GM23338 (cell line): ENCODE measurements at places on chromosomes 2 and 18.

- no peak for DNase-seq
These were observed 781.3 kb upstream of the NRXN1 start for GRCh38 chr2:51813247-51813646.

DNA sequence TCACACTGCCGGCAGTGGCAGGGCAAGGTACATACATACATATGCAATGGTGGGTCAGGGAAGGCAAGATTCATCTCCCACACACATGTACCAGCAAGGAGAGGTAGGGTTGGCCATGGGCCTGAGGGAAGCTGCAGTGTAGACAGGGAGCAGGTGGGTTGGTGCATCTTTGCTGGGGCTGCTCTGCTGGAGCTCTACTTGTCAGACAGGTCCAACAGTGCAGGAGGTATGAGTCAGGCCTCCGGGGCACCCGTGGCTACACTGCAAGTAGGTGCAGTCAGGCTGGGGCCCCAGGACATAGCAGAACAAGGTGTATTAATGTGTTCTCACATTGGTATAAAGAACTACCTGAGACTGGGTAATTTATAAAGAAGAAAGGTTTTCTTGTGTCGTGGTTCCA, 281.1 kb upstream of the COL3A1 start:
- no peak for DNase-seq

GRCh38 chr2:41337956-41338355, 709.9 kb upstream of the PKDCC start:
- DNase-seq: peak; percentile 64

DNA sequence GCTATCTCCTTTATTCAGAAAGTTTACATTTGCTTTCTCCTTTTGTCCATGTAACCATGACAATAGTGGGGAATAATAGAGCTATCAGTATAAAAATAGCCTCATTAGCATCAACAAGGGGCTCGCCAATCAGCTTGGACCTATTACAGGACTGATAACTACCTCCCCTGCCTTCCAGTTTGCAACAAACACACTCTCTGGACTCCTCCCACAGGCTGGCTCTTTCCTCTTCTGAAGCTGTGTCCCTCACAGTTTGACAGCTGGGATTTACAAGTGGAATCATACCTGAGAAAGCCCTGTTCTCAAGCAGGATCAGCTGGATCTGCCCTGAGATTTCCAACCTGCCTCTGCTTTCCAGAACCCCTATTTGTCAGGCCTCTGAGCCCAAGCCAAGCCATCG, 162.5 kb downstream of the GRB14 start:
- peak; percentile 59 for DNase-seq

DNA sequence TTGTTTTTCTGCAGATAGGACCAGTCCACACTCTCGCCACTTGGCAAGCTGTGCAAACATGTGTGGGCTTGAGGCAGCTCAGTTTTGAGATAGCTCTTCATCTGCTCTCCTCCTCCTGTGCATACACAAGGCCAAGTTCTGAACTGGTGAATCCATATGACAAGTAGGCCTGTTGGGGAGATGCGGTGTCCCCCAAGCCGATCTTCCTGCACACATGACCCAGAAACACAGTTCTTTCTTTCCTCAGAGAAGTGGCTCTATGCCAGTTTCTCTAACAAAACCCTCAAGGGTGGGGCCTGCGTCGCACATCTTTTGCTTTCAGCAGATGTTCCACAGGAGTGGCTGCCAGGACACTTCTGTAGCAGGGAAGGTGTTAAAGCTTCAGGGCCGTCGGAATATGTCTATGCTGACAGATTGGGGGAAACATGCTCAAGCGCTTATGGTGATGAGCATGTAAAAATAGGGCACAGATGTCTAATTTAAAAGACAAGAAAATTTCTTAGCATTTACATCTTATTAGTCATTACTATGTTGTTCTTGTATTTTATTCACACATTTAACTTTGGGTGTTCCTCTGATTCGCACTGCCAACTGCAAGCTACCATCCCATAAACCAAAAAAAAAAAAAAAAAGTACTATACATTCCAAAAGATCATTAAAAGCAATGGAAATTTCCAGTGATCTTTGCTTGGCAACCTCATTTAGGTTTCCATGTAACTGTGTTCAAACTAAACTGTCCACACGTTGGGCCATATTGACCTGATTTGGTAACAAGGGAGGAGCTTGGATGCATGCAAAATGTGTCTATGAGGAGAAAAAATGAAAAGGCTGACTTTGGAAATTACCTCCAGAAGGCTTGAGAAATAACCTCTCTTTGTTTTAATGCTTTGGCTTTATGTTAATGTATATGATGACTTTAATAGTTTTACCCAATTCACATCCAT, 1055.5 kb upstream of the KLHL29 start:
- DNase-seq: no peak

DNA sequence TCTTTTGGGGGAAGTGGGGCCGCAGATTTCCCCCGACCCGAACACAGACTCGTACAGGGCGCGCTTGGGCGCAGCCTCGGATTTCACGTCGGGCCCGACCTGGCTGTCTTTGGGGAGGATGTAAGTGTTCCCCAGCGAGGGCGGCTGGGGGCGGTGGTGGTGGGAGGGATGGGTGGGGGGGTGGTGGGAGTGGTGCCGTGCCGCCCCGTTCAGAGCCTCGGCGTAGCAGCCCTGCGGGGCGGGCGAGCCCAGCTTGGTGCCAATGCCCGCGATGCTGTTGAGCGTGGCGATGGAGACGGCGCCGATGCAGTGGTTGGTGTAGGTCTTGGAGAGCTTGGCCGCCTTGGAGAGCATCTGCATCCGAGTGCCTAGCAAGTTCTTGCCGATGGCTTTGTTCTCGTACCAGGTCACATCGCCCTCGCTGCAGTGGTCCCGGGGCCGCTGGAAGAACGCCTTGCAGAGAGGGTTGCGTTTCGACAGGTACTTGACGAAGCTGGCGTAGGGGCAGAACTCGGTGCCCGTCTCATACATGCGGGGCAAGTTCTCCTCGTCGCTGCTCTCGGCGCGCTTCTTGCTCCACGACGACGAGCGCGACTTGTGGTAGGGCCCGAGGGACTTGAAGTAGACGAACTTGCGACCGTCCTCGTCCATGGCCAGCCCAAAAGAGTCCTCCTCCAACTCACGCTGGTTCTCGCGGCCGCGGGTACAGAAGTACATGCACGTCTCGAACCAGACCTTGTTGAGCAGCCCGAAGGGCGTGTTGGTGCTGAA, 1.3 kb downstream of the KCTD1 start:
- DNase-seq: peak; percentile 61

GRCh38 chr2:102506743-102507142, 33.7 kb downstream of the SLC9A4 start:
- no peak for DNase-seq

DNA sequence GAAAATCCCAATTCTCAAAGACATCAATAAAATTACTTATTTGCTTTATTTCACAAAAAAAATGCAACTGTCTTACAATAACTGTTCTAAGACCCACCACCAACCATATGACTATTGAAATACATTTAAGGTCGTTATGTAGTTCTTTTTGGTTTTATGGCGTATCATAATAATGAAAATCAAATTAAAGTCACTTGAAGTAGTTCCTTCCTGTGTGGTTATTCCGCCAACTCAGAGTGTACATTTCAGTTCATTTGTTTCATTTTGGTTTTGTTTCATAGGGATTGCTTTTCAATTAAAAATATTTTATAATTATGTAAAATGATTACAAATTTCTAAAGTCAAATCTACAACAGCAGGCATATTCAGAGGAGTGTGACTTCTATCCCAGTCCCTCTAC, 45.9 kb upstream of the AAK1 start:
- DNase-seq: no peak

DNA sequence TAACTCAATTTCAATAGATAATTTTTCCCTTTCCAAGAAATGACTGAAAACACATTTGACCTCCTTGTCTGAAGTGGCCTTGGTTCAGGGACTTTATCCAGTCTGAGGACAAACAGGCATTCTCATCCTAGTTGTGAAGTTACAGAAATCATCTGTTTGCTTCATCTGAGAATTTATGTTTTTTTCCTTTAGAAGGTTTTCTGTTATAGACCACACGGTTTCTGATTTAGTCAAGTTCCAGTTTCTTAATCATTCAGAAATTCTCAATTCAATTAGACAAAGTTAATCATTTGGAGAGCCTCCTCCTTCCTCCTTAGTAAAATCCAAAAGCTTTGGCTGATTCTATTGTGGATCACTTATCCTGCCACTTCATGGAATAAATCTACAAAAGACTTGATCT, 60.9 kb downstream of the ICOS start:
- DNase-seq: no peak

- DNase-seq: no peak
These were observed 319.6 kb upstream of the TCF4 start for GRCh38 chr18:55907453-55908175.

DNA sequence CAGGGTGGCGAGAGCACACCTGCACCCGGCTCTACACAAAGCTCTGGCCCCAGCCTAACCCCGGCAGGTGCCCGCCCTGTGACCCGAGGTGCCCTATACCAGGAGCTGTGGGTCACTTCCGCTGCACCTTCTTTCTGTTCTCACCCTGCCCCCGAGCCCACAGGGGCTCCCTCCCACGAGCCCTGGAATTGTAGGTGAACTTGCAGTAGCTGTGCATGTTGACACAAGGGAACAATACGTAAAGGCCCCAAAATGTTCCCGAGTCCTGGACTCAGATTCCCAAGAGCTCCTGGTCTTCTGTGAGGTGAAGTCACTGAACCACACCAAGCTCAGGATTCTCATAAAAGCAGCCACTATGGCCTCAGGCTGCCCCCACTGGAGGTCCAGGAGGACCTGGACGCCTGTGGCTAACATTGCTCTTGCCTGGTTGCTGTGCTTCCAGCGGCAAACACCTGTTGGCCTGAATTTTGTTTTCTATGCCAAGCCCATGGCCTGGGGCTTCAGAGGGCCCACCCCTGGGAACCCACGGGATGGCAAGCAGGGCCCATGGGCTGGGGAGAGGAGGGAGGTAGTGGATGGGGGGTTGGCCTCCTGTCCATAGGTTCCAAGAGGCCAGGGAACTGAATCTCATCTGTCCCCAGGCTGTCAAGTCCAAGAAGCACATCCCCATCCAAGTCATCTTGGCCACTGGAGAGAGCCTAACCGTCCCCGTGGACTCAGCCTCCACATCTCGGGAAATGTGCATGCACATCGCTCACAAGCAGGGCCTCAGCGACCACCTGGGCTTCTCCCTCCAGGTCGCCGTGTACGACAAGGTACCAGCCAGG, 23.2 kb upstream of the GPR17 start:
- no peak for DNase-seq

- no peak for DNase-seq
These were observed 36.1 kb upstream of the PAX3 start for GRCh38 chr2:222334914-222335313.

- no peak for DNase-seq
These were observed 18.5 kb downstream of the LDLRAD4 start for GRCh38 chr18:13237073-13237472.

DNA sequence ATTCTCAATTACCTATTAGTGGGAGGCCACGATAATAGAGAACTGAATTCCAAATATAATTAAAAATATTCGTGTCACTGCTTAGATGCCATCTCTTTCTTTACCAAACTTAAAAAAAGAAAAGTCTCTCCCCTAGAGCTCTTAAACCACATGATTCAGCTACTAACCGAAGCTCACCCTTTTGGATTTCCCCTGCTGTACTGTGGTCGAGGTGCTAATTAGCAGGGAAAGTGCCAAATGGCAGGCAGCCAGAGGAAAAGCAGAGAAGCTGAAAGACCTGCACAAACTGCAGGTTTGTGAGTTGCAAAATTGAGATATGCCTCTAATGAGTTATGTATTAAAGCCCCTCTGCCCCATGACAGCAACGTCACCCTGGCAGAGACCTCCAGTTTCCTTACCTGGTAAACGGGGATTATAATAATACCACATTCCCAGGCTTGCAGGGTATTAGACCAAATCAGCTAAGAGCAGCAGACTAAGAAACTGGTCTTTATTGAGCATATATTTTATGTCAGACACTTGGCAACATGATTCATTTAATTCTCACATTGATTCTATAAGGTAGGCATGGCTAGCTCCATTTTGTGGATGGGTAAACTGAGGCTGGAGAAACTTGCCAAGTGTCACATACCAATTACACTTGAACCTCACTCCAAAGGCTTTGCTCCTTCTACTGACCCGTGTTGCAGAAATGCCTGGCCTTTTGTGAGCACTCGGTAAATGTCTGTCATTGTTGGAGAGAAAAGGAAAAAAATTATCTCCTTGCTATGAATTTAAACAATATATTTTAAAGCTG, 259.7 kb downstream of the LPIN1 start:
- DNase-seq: no peak

DNA sequence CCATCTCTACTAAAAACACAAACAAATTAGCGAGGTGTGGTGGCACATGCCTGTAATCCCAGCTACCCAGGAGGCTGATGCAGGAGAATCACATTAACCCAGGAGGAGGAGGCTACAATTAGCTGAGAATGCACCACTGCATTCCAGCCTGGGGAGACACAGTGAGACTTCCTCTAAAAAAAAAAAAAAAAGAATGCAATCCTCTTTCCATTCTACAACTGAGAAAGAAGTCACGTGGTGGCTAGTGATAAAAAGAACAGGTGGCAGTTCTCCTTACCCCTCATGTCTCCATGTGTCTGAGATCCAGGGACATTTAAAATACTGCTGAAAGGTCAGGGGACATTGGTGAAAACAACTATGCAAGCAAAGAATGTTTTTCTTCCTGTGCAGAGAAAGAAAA, 24.4 kb upstream of the GPR39 start:
- peak; percentile 72 for DNase-seq

DNA sequence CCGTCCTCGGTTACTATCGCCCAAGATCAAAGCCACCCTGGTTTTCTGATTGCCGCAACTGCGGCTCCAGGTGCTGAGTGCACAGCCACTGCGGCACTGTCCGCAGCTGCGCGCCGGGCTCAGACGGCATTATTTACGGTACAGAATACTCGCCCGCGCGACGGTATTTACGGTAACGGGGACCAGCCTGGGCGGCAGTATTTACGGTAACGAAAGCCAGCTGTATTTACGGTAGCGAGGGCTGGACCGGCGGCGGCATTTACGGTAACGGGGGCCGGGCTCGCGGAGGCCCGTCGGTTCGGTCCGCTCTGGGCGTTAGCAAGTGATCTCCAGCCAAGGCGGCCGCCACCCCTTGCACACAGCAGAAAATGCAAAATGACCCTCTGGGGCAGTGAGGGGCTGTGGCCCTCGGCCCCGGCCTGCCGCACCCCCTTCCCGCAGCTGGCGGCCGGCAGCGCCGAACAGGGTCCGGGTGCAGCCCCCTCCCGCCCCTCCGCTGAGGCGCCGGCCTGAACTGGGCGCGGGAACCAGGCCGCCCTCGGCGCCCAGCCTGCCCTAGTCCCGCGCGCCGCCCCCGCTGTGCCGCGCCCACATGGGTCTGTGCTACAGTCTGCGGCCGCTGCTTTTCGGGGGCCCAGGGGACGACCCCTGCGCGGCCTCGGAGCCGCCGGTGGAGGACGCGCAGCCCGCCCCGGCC, at the start of gene GNAL:
TSS of gene GNAL (plus strand) at position 293 of the 697 bp plus-strand sequence. CDS start at position 593, 300 bp downstream.
- DNase-seq: peak; percentile 96

GRCh38 chr18:75143851-75144250, 65.1 kb downstream of the PTGR3 start:
- no peak for DNase-seq

DNA sequence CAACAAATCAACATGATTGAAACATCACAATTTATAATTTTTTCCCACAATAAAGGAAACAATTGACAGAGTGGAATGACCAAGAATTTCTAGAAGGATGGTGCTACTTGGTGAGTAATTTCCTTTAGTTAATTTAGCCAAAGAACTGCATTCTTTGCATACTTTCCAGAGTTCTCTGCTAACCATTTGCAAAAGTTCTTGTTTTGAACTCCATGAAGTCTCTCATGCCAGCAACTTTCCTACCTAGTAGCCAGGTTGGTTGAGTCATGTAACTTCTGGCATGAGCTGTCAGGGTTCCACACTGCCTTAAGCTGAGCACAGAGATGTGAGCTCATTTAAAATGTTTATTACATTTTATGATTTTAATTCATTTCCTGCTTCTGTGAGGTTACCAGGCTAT, 539.6 kb downstream of the PID1 start:
- peak; percentile 33 for DNase-seq

- DNase-seq: peak; percentile 25
These were observed 412 bp downstream of the GPD2 start for GRCh38 chr2:156436497-156437085.
